ENCODE measurements at places on chromosomes 2 and 18. TPM values are rescaled to one million over a fixed set of nuclear protein-coding genes. Genes with fewer than 3 reads are reported as not detected.

The TCF23 gene
- total RNA-seq = not detected

The SCYGR2 gene
- total RNA-seq = not detected

The BOLL gene
- total RNA-seq = not detected

DNA sequence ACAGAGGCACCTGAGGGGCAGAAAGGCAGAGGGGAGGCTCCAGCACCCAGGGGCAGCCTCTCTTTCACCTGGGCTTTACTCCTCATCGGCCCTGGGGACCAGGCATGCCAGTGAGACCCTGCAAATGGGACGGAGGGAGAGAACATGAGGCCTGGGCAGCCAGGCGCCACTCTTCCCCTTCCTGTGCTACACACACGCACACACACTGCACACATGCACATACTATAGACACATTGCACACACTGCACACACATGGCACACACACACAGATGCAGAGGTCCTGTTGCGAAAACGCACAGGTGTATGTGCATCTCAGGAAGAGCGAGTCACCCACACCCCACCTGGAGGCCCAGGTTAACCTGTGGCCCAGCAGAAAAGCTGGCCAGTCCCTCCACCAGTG is 3.4 kb upstream of the RAB6D start:
- no peak for DNase-seq

DNA sequence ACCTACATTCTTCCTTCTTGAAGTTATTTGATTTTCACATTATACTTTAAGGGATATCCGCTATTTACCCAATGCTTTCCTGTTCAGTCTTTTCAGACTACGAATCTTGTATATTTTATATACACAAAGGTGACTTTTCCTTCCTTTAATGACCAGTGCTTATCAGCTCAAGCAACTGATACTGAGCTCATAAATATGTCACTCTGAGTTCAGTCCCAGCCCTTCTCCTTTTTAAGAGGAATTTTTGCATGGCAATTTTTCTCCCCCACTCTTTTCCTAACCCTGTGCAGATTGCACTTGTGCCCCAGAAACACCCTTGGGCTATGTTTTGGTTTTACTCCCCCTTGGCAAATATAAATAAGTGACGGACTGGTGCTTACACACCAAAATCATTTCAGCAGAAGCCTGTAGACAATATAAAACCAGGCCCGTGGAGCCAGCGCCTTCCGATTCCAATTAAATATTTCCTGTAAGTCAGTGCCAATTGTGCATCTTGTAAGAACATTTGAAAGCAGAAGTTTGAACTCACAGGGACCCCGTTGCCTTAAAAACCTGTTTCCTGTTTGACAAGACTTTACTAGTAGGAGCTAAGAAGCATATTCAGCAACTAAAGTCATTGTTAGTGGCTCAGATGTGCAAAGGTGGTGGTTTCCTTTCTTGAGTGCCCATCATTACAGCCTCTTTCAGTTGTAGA is 66.3 kb upstream of the GATA6 start:
- DNase-seq = no peak

- DNase-seq = no peak
Observed at GRCh38 chr2:237614151-237614720, 13.2 kb upstream of the LRRFIP1 start.

DNA sequence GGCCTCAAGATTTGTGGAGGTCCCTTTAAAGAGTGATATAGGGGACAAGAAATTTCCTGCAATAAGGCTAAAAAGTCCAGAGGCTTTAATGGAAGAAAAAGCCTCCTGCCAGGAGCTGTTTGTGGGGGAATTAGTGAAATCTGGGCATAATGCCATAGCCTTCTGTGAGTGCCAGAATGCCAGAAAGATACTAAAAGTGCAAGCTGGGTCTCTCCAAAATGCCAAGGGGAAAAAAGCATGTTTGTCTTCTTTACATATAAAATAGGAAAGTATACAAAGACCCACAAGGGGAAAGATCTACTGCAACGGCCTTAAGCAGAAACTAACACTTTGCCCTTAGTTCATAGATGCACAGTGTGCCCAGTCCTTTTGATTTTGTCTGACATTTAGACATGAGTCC is 647.7 kb upstream of the ZNF804A start:
- no peak for DNase-seq

The SERPINB5 gene
- 274 TPM for total RNA-seq

GRCh38 chr2:46158661-46159060 is 138.5 kb upstream of the EPAS1 start:
- DNase-seq = no peak

DNA sequence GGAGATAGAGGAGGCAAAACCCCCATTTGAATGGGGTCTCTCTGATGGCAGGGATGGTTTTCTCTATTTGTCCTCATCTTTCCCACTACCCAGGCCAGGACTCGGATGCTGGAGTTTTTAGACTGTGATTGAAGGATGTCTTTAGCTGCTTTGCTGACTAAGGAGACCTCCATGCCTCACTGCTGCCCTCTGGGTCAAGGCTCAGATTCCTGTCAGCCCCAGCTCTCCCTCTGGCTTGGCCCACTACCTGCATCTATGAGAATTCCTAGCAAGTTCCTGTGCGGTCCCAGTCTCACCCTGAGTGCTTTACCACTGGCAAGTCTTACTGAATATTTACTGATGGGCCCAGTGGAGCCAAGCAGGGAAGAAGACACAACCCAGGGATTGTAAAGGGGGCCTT is 184.0 kb downstream of the CELF4 start:
- no peak for DNase-seq

GRCh38 chr2:106960683-106961161 is 74.8 kb upstream of the ST6GAL2 start:
- DNase-seq = no peak

- no peak for DNase-seq
Observed at GRCh38 chr2:238126775-238127164, 11.7 kb upstream of the KLHL30 start.

DNA sequence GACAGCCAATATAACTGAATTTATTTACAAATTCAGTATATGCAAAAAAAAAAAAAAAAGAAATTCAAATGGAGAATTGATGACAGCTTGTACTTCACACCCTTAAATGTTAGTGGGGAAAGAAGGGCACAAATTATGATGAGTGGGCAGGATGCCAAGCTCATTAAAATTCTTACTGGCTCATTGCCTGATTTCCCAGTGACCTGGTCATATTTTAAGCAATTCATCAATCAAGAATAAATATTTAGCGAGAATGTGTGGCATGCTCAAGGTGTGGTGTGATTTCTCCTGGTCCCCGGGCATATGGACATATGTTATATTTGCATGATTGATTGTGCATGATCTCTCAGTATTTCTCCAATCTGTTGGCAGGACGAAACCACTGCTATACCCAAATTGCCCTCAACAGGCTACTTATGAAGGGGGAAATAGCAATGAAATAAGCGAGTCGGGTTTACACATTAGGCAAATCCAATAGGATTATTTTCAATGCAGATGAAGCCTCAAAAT is 883.0 kb downstream of the LRRTM4 start:
- no peak for DNase-seq

DNA sequence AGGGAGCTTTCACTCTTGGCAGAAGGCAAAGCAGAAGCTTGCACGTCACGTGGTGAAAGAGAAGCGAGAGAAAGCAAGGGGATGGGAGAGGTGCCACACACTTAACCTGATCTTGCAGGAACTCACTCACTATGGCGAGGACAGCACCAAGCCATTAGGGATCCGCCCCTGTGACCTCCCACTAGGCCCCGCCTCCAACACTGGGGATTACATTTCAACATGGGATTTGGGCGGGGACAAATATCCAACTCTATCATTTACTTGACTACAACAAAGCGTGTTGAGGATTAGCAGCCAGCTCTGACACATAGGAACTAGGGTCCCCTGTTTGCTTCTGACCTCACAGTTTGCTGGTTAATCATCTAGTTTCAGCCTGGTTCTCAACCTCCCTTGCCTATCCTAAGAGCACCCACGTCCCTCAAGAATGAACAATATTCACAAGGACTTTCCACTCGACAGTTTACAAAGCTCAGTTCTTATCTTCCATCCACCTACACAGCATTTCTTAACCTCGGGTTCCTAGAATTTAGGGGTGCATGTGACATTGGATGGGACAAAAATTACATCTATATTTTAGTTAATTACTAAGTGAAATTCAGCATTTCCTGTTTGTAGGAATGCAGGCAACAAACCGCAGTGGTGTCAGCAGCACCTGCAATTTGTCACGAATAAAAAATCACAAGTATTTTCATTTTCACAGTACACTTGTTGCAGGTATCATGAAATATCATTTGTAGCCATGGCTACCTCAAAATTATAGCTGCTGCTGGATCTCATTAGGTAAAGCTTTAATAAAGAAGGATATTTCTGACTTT is 36.0 kb downstream of the LBH start:
- no peak for DNase-seq

The GATA6 gene
- 0.08 TPM for total RNA-seq

The LBX2 gene
- total RNA-seq = not detected
